Eye (tissue), 1 donor: ENCODE measurements at places on chromosomes 16 and 17.

- DNase-seq: peak; percentile 73
These were observed 41.4 kb upstream of the PIRT start for GRCh38 chr17:10879190-10879836.

- no peak for DNase-seq
These were observed 37.4 kb downstream of the RNF213 start for GRCh38 chr17:80297996-80298560.

GRCh38 chr17:6789146-6789545 lies 13.1 kb downstream of the FBXO39 start:
- DNase-seq: no peak

- DNase-seq: peak; percentile 60
These were observed 840 bp downstream of the MYO1C start for GRCh38 chr17:1491443-1492248.

DNA sequence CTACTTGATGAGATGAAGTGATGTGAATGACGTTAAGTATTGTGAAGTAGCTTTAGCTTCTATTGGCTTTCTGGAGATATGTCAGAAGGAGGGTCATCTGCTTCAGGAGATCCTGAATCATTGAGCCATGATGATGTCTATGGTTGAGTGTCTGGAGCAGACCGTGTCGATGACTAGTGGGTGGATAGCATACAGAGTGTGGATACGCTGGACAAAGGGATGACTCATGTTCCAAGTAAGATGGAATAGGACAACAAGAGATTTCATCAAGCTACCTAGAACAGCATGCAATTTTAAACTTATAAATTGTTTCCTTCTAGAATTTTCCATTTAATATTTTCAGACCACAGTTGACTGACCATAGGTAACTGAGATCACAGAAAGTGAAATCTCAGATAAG lies 116.1 kb upstream of the RBBP6 start:
- no peak for DNase-seq

GRCh38 chr16:17972460-17972943 lies 364.0 kb downstream of the NPIPA8 start:
- peak; percentile 63 for DNase-seq

- DNase-seq: no peak
These were observed 38.6 kb downstream of the CDH11 start for GRCh38 chr16:65083164-65083857.

GRCh38 chr17:15918261-15918660 lies 26.7 kb upstream of the ADORA2B start:
- DNase-seq: no peak

DNA sequence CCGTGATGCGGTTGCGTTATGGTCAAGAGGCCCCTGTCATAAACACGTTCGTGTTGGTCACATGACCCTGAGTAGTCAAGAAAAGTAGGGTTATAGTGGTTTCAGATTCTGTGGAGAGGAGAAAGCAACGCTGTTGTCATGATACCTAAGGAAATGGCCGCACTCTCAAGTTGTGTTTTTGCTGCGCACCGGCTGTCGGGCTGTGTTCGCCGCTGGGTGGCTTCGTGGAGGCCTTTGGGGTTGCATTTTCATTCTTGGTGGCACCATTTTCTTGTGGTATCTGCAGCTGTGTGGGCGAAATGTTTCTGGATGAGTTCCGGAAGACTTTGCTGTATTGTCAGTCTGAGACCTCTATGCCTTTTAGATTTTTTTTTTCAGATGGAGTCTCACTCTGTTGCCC lies 35.0 kb downstream of the DEF8 start:
- no peak for DNase-seq

DNA sequence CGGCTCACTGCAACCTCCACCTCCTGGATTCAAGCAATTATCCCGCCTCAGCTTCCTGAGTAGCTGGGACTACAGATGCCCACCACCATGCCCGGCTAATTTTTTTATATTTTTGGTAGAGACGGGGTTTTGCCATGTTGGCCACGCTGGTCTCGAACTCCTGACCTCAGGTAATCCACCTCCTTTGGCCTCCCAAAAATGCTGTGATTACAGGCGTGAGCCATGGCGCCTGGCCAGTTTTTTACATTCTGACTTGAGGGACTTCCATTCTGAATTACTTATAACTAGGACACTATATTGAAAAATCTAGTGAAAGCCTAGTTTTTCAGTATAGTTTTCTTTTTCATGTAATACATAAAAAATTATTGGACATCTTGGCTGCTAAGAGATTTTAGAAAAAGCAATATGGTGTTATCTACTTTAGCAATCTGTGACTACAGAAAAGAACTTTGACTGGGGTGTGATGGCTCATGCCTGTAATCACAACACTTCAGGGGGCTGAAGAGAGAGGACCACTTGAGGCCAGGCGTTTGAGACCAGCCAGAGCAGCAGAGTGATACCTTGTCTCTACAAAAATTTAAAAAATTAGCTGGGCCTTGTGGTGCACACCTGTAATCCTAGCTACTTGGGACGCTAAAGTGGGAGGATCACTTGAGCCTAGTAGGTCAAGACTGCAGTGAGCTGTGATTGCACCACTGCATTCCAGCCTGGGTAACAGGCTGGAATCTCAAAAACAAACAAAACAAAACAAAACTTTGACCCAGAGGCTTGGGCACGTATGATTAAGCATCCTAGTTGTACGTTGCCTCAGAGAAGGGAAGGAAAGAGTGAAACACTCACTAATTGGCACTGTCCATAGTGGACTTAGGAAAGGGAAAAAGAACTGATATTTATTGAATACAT lies 26.8 kb upstream of the GOSR1 start:
- DNase-seq: no peak

DNA sequence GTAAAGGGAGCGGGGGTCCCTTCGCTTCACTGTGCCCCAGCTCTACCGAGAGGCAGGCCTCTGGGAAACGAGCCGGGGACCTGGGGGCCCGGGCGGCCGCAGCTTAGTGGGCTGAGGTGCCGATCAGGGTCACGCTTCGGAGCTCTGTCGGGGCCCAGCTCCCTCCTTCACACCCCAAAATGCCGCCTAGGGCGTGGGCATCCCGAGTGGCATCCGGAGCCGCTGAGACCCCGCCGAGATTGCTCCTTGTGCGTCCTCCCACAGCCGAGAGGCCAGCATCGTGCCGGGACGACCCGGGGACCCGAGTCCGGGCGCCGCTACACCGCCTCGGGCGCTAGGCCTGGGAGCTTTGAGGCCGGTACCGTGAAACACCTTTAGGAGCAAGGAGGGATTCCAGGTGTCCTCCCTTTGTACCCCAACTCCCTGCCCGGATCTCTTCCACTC lies 1.3 kb downstream of the SALL1 start:
- DNase-seq: peak; percentile 66

DNA sequence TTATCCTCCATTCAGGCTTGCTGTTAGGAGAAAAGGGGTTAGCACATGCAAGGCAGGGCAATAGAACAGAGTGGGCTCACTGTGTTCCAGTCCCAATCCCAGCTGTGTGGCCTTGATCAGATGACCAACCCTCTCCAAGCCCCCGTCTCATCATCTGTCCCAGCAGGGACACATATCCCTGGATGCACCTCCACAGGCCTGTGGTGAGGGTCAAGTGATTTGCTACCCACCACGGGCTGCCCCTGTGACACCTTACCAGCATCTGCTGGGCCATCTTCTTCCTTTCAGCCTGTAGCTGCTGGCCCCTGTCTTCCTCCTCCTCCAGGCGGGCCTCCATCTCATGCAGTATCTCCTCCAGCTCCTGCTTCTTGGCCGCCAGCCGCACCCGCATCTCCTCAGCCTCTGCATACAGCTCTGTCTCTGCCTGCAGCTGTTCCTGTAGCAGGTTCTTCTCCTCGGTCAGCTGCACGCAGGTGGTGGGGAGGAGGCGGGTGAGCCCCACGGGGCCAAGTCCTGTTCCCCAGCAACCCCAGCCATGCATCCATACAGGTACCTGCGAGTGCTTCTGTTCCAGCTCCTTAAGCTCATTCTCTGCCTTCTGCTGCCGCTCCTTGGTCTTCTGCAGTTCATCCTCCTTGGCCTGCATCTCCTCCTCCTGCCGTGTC lies 91.3 kb downstream of the NDE1 start:
- DNase-seq: no peak

DNA sequence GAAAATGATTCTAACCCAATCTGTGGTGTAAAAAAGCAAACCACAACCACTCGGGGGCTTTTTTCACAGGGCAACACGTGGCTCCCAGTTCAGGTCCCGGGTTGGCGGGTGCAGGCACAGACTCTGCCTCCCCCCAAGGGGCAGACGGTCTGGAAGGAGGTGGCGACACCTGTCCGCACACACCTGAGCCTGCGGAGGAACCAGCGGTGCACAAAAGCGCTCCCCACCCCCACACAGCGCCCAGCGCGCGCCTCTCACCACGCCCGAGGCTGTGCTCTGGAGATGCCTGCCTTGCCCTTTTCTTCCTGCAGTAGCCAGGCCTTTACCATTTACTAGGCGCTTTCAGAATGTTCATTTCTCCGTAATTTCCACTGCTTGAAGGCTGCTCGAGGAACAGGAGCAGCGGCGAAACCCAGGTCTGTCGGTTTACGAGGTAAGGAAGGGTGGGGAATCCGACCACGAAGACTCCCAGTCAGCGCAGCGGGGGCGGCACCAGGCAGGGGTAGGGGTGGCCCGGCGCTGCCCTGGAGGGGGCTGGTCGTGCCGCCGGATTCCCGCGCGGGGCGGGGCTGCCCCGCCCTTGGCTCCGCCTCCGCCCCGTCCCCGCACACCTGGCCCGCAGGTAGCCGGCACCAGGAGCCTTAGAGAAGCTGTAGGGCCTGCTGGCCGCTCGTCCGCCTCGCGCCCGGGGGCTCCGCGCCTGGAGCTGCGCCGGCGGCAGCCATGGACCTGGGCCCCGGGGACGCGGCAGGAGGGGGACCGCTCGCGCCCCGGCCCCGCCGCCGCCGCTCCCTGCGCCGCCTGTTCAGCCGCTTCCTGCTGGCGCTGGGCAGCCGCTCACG lies at the start of gene USP43:
USP43 (plus strand) TSS at position 608 of the 842 bp plus-strand sequence; CDS start at position 724, 116 bp downstream.
- DNase-seq: peak; percentile 81

GRCh38 chr16:9334103-9334502 lies 242.7 kb downstream of the HAPSTR1 start:
- DNase-seq: no peak

GRCh38 chr16:57132470-57132869 lies 40.1 kb downstream of the CPNE2 start:
- no peak for DNase-seq

- DNase-seq: no peak
These were observed 47.9 kb downstream of the SNX29 start for GRCh38 chr16:12024429-12024828.

DNA sequence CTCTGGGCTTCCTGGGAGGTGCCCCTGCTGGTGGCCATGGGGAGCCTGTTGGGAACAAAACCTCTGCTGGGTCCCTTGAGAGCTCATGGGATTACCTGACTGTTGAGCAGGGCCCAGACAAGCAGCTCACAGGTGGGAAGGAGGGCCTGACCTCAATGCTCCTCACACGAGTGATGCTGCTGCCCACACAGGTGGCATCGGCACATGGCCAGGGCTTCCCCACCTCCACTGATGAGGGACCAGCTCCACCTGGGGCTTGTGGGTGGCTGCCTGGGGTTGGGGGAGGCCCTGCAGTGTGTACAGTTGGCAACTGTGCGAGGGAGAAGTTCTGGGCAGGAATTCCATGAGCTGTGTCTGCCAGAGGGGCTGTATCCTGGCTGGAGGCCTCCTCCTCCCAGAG lies 87.8 kb upstream of the NLRP1 start:
- no peak for DNase-seq

DNA sequence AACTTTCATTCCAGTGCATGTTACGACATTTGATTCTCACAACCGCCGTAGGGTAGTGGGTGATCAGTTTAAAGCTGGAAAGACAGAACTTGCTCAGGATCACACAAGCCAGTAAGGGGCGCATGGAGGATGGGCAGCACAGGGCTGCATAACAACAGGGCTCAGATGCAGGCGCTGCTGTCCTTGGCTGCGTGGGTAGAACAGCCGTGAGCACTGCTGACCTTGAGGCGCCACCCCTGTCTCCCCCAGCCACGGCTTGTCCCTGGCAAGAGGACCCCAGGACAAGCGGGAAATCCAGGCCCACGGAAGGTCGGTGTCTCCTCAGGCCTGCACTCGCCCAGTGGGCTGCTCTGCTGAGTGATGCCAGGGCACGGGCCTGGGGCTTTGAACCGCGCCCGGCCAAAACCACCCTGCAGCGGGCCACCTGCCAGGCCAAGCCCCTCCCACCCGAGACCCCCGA lies 84.7 kb downstream of the LMF1 start:
- DNase-seq: peak; percentile 63

DNA sequence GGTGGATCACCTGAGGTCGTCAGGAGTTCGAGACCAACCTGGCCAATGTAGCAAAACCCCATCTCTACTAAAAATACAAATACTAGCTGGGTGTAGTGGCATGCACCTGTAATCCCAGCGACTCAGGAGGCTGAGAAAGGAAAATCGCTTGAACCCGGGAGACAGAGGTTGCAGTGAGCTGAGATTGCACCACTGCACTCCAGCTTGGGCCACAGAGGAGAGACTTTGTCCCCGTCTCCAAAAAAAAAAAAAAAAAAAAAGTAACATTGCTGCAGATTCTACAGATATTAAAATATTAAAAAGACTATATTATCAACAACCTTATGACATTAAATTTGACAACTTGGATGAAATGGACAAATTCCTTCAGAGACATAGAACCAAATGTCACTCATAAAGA lies 25.7 kb downstream of the MBTD1 start:
- no peak for DNase-seq

GRCh38 chr17:48427598-48427997 lies 2.4 kb downstream of the SKAP1 start:
- no peak for DNase-seq

- no peak for DNase-seq
These were observed 6.3 kb downstream of the SPNS3 start for GRCh38 chr17:4440021-4440420.

DNA sequence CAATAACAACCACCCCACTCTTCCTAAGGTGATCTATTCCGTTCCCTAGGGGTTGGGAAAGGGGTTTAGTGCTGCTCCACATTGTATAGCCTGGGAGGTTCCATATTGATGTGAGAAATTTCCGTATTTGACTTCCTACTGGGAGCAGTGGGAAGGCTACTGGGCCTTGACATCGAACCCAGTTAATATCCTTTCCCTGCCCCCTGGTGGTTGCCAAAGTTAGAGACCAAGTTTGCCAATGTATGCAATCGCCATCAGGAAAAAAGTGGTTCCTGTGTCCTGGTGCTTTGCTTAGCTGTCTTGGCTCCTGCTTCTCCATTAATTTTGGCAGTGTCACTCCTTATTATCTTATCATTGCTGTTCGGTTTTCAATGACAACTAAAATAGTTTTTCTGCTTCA lies 914.9 kb downstream of the KCNJ2 start:
- no peak for DNase-seq

- no peak for DNase-seq
These were observed 133.7 kb upstream of the MON1B start for GRCh38 chr16:77057161-77057774.

GRCh38 chr17:71441098-71441497 lies 679.7 kb upstream of the SOX9 start:
- no peak for DNase-seq

DNA sequence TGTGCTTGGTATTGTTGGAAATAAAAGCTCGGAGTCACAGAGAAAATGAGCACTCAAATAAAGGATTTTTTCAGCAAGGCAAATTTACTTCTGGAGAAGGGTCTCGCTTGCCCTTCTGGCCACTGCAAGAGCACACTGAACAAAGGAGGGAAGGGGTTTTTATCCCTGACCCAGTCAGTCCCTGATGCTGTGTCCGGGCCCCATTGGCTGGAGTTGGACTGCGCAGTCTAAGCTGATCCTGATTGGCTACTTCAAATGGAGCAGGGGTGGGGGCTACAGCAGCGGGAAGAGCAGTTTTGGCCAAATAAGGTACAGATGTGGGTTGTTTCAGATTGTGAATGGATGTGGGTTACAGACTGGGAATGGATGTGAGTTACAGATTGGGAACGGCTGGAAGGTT lies 4.3 kb upstream of the NLRP1 start:
- no peak for DNase-seq
